ENCODE measurements at places on chromosomes 13 and 19.

- DNase-seq, result peak; percentile 35
Measured at GRCh38 chr13:41311406-41312175, 524 bp downstream of the NAA16 start.

- no peak for DNase-seq
Measured at GRCh38 chr19:29576761-29577648, 29.1 kb upstream of the POP4 start.

GRCh38 chr13:93724187-93724586 is 497.6 kb downstream of the GPC6 start:
- DNase-seq, result no peak

DNA sequence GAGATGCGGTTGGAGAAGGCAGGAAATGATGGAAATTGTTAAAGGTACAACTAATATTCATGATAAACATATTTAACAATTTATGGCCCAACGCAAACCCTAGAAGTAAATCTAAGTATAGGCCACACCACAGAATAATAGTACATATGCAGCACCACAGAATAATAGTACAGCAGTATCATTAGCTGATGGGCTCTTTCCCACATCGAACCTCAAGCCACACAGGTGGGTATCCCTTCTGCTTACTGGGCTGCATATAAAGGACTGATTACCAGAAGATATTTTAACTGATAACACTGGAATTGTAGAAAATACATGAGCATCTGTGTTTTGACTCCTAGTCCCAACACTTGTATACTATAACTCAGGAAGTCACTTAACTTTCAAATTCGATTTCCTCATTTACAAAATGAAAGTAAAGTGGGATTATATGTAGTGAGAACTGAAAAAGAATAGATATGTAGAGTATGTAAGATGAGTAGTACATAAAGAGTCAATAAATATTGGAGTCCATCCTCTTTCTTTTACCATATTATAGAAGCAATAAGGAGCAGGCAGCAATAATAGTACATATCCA is 91.5 kb downstream of the TSC22D1 start:
- DNase-seq, result no peak

GRCh38 chr19:19410553-19411550 is 5.4 kb downstream of the GATAD2A start:
- DNase-seq, result no peak

GRCh38 chr19:14467816-14468215 is 7.3 kb downstream of the PTGER1 start:
- no peak for DNase-seq

- no peak for DNase-seq
Measured at GRCh38 chr19:47497821-47498520, 14.0 kb upstream of the KPTN start.

GRCh38 chr13:19185865-19186645 is 4.4 kb upstream of the TUBA3C start:
- DNase-seq, result no peak

GRCh38 chr13:41017159-41017558 is 2.0 kb downstream of the ELF1 start:
- DNase-seq, result no peak

GRCh38 chr19:27736225-27736624 is 1476.7 kb downstream of the UQCRFS1 start:
- DNase-seq, result no peak

DNA sequence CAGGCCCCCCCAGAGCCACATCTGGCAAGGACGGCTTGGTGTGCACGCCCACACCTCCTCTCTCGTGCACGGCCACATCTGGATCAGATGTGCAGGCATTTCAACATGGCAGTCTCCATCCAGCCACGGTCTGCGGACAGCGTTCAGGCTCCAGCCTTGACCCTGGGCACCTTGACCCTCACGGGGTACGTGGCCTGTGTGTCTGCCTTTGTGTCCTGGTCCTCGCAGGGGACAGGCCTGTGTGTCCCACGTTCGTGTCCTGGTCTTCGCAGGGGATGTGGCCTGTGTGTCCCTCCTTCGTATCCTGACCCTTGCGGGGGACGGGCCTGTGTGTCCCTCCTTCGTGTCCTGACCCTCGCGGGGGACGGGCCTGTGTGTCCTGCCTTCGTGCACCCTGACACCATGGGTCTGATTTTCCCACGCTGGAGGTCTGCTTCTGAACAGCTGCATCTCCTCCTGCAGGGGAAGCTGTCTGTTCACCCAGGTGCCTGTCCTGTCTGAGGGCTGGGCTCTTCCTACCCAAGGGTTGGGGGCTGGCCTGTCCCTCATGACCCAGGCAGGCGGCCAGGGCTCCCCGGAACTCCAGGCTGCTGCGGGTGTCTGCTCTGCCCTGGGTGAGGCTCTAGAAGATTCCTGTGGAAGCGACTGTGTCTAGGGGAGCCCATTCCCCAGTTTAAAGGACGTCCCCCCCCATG is 25.3 kb downstream of the RASA3 start:
- no peak for DNase-seq

DNA sequence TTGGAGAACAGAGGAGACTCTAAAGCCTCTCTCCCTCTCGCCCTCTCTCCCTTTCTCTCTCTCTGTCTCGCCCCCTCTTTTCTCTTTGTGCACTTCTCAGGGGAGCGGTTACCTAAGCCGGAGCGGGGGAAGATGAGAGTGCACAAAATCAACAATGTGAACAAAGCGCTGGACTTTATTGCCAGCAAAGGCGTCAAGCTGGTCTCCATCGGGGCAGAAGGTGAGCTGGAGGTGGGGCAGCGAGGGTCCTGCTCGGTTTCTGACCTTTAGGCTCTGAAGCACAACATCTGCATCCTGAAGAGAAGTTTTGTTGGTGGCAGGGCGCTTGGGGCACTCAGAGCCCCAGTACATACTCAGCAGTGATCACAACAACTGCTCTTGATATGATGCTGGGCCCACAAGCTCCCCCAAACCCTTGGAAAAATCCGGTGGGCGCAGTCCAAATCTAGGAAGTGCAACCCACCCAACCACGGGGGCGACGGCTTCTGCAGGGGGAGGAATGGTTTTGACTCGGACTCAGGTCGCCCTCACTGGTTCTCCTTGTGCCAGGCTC is 43.3 kb downstream of the CAPN12 start:
- no peak for DNase-seq

DNA sequence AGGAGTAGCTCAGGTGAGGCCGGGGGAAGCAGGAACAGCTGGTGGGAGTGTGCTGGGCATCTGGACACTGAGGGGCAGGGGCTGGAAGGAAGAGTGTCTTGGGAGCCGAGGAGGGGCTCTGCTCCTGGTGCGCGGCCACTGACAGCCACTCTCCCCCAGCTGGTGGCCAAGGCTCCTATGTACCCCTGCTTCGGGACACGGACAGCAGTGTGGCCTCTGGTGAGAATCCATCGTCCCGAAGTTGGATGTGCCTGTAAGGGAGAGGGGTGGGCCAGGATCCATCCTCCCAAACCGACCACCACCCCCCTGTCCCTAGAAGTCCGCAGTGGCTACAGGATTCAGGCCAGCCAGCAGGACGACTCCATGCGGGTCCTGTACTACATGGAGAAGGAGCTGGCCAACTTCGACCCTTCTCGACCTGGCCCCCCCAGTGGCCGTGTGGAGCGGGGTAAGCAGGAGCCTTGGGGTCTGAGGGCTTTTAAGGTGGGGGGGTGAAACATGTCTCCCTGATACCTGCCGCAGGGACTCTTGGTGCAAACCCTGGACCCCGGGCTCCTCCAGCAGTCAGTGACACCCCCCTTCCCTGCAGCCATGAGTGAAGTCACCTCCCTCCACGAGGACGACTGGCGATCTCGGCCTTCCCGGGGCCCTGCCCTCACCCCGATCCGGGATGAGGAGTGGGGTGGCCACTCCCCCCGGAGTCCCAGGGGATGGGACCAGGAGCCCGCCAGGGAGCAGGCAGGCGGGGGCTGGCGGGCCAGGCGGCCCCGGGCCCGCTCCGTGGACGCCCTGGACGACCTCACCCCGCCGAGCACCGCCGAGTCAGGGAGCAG is 2.0 kb upstream of the USF2 start:
- no peak for DNase-seq

DNA sequence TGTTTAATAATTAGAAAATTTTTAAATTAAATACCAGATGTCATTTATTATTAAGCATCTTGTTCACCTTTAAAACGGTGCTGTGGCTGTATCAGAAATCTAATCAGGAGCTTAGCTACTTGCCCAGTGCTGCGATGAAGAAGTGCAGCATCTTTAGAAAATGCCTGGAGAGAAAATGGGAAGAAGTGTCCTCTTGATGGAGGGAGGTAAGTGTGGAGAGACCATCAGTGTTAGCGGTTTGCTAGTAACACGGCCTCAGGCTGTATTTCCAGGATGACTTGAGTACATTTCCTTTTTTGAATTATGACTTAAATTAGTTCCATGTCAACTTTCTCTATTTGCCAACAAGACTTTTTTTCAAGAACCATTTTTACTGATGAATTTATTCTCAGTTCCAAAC is 74.1 kb downstream of the SHISA2 start:
- DNase-seq, result no peak

DNA sequence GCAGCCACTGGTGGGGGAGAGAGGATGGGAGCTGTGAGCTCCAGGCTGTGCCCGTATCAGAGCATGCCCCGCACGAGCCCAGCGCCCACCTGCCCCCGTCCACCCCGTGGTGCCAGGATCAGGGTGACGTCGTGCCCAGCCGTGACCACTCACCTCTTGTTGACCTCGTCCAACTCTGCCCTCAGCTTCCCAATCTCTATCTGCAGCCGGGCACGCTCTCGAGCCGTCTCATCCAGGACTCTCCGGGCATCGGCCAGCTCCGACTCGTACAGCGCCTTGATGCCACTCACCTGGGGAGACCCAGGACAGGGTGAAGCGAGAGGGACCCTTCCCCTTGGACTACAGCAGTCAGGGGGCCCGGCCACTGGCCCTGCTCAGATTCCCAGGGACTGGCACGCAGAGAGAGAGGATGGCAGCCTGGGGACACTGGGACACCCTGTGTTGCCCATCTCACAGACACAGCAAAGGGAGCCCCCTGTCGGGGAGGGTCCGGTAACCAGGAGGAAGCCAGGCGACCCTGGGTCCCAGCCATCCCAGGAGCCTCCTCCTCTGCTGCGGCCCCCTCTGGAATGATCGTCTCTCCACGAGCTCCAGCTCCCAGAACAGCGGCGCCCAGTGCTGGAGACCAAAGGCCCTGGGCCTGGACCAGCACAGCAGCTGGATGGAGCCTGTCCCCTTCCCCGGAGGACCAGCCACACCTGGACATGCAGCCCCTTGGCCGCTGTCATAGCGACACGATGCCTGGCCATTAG is 12.3 kb downstream of the LMNB2 start:
- DNase-seq, result no peak

DNA sequence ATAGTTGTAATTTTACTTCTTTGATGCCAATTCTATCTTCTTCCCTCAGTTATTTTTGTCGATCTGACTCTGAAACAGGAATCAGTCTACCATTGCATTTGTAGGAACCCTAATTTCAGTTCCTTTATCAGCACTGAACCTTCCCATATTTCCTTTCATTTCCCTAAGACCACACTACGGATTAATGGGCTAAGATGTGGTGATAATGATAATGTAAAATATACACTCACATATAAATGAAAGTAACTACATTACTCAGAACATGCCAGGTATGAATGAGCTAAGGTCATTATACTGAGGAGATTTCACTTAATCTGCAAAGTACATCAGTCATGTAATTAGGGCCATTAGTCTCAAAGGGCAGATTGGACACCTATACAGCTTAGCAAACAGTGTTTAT is 60.2 kb upstream of the RFC3 start:
- DNase-seq, result no peak

- DNase-seq, result no peak
Measured at GRCh38 chr19:48539503-48540096, 12.4 kb upstream of the SULT2B1 start.

GRCh38 chr13:105773863-105774538 is 761.5 kb downstream of the EFNB2 start:
- no peak for DNase-seq

- DNase-seq, result no peak
Measured at GRCh38 chr19:39372941-39373340, 18.0 kb downstream of the PAF1 start.

GRCh38 chr13:110808138-110808537 is 94.6 kb downstream of the ING1 start:
- DNase-seq, result no peak

Data from stimulated activated CD8-positive, alpha-beta memory T cell treated with anti-CD3 and anti-CD28 coated beads, Interleukin-2, amount 100 ng/mL, for 1 hour (primary cell).